ENCODE measurements at places on chromosomes 5 and 9.

- DNase-seq, result no peak
Measured at GRCh38 chr9:76452839-76453238, 6.1 kb upstream of the GCNT1 start.

- no peak for DNase-seq
Measured at GRCh38 chr5:119072496-119072895, 1.6 kb downstream of the DMXL1 start.

DNA sequence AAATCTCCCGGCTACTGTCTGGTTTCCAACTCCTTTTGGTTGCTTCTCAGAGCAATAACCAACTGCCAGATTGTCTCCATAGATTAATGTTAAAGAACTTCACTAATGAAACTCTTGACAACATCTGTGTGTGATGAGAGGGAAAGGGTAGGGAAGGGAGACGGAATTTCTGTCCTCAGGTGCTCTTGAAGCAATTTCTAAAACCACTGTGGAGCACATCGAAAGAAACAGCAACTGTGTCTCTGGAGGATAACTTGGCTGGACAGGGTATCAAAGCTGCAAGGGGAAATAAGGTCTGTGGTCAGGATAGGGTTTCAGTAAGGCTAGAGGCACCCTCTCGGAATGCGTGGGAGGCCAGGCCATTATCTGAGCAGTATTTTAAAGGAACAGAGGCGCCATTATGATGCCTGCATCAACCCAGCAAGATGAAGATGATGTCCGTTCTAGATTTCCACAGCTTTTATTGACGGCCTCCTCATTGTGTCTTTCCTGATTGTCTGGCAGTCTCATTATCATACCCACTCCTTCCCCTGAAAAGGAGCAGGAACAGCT, 76.6 kb downstream of the RORB start:
- DNase-seq, result no peak

DNA sequence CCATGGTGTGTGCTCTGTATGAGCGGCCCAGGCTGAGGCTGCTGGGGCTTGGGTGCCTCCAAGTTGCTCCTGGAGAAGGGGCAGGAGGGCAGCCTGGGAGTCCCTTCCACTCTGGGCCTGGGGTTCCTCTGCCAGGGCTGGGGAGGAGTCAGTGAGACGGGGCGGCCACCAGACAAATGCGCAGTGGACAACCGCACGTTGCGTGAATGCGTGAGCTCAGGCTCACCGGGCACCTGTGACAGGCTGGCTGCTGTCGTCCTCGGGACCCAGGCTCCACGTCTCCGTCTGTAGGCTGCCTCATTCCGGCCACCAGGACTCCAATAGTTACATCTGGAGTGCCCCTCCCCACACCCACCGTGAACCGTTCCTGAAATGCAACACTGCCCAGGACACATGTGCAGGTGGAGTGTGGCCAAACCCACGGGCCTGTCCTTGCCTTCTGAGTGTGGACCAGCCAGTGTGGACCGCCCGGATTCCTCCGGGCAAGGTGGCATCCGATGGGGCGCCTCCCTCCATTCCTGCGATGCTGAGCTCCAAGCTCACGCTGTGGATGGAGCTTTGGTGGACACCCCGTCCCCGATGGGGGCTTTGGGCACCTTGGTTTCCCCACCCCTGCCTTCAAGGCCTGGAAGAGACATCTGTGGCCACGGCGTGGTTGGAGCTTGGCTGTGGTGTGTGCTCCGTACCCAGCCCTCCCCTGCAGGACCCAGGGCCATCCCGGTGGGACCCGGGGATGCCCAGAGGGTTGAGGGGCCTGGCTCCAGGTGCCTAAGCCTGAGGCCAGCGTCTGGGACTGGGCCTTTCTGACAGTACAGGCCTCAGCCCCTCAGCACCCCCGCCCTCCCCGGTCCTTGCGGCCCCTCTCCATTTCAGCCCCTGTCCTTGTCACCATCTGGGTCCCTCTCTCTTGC, 34.0 kb upstream of the RXRA start:
- no peak for DNase-seq

DNA sequence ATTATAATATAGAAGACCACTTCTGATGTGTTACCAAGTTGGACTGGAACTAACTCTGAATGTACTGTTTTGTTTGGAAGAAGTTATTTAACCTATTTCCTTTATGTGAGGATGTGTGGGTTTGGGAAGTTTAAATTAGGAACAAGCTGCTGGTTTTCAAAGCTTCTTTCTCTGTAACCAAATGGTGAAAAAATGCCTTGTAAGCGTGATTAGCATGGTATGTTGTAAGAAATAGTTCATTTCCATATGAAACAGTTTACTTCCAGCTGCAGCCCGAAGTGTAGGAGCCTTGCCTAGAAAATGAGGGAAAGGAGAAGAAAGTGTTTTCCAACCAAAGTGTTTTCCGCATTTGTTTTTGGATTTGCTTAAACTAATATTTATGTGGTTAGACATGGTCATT, 36.0 kb downstream of the TTC1 start:
- peak; percentile 59 for DNase-seq

DNA sequence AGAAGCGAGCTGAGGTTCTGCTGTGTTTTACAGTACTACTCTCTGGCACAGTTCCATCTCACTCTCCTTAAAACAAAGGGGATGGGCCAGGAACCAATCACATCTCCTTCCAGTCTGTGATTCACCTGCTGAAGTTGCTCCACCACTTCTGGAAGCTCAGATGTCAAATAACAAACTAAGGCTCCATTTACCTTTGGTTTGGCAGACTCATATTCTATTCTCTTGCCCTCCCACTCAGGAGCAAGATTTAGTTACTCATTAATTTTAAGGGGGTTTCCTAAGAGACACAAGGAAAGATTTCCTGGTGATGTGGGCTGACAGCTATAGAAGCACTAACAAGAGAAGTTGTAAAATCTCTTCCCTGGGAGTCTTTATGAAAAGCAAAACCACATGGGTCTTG, 37.8 kb upstream of the KIF2A start:
- no peak for DNase-seq

GRCh38 chr5:93193431-93194347, 387.3 kb downstream of the NR2F1-AS1 start:
- DNase-seq, result no peak

All from inflammatory macrophage (primary cell).